ENCODE measurements at places on chromosomes 12 and 14.

DNA sequence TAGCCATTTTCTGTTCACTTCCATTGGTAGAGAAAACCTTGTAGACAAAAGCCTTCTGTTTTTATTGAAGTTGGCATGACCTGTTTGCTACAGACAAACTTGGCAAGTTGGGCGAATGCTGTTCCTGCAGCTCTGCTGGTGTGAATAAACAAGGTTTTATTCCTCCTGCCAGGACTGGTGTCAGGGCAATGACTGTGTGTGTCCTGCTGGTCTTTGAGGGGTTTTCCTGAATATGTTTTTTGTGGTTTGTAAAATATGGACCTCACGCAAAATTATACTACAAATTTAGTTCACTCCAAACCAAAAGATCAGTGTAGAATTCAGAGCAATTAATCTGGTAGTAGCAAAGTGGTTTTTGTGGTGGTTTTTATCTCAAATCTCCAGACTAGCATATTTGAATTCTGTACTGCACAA lies 140.8 kb downstream of the ERC1 start:
- no peak for DNase-seq

GRCh38 chr12:58378028-58378427 lies 436.7 kb downstream of the ATP23 start:
- no peak for DNase-seq

DNA sequence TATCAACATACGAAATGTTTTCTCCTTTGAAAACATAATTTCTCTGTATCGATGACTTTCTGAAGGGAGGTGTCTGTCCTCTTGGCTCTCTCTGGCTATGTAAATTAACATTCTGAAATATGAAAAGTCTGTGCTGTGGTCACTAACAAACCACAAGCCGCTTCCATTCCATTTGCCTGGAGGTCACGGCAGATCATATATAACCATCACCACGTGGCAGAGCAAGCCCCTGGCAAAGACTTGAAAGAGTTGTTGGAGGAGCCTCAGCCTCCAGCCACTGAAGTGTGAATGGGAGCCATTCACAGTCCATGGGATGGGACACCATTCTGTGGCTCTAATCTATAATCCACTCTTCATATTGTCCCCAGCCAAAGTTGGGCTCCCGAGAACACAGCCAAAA lies 39.6 kb downstream of the CDKL1 start:
- DNase-seq: no peak

DNA sequence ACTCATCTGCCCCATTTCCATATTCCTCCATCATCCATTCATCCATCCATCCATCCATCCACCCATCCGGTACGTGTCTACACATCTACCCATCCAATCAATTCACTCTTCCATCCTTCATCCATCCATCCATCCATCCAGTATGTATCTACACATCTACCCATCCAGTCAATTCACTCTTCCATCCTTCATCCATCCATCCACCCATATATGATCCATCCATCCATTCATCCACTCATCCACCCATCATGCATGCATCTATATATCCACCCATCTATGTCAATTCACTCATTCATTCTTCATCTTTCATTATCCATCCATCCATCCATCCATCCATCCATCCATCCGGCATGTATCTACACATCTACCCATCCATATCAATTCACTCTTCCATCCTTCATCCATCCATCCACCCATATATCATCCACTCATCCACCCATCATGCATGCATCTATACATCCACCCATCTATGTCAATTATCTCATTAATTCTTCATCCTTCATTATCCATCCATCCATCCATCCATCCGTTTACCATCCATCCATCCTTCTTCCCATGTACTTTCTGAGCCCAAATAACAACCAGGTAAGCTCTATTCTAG lies 108.6 kb upstream of the NOS1 start:
- DNase-seq: no peak

DNA sequence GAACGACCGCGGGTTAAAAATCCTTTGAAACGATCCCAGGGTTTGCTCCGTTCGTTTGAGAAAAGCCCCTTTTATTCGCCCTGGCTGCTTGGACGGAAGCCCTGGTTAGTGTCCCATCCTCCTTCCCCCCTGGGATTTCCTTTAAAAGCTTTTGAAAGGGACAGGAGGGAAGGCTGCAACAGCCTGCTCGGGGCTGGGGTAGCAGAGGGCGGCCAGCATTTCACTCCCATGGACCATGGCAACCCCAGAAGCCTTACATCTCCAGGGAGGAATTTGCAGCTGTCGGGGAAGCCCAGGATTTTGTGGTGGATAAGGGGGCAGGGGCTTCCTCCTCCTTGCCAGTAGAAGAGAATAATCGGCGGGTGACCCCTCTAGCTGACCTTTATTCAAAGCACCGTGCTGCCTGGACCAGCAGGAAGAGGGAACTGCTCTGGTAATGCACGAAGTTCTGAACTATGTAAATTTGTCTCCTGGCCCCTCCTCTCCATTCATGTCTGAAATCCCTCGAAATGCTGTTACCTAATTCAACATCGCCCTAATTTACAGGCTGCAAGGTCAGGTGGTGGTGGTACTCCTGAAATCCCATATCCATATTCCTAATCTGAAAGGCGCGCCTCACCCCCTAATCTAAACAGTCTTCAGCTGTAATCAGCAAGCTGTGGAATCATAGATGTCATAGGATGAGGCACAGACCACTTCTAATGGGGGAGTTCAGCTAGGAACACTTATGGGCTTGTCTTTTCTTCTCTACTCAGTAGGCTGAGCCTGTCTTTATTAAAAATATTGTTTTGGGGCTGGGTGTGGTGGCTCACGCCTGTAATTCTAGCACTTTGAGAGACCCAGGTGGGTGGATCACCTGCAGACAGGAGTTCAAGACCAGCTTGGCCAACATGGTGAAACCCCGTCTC lies 1.0 kb upstream of the CLIP1 start:
- no peak for DNase-seq

GRCh38 chr12:46835785-46836184 lies 10.0 kb upstream of the SLC38A4 start:
- no peak for DNase-seq

DNA sequence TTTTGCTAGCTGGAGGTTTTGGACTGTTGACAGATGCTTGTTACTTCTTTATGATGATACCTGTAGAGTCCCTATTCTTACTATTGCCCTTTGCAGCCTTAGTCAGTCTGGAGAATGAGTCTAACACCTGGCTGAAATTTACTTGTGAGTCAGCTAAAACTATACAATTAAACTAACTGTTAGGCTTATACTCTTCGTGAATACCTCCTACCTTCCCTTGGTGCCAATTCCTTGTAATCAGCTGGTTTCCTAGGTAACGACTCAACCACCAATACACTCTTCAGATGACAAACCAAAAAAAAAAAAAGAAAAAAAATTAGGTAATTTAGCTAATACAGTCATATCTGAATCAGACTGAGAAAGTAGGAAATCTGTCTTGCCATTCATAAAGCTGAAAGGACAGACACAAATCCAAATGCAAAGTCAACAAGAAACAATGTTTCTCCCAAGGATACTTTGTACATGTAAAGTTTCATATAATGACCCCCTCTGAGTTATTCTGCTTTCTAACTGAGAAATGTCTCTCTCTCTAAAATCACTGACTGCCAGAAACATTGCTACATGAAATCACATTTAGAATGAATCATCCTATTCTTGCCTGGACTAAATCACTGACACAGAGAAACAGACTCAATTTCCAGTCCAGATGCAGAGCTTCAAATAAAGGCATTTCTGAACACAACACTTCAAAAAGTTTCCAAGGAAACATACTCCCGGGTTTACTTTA lies 56.5 kb upstream of the CDKL1 start:
- DNase-seq: no peak

- no peak for DNase-seq
Observed at GRCh38 chr12:118880720-118881493, 100.4 kb upstream of the SRRM4 start.

GRCh38 chr12:51626115-51626514 lies 35.1 kb downstream of the SCN8A start:
- no peak for DNase-seq

DNA sequence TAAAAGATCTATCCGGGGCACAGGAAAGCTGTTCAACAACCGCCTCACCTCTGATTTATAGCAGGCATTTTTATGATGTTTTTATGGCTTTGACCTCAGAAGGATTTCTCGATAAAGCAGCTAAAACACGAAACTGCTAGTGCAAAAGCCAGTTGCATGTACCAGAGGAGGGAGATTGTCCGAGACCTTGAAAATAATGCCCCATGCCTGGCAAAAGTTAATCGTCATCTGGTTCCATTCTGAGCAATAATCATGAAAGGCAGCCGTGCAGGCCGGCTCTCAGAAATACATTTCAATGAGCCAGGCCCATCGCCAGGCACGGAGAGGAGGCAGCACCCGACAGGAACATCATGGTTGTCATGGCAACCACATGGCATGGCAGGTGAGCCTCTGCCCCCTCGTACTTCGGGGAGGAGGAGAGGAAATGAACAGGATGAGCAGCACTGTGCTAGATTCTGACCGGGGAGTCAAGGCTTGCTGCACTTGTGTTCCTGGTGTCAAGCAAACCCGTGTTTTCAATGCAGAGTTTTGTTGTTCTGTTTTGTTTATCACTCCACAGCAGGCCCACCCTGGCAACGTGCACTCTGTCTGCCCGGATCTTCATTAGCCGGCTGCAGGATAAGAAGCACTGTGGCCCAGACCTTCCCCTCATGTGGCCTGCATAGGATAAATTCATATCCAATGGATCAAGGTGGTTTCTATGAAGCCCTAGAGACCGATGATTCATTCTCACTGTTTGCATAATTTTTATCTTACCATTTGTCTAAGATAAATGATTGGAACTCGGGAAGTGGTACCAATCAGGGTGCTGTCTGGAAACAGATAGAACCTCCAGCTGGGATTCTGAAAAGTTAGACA lies 160.2 kb downstream of the RIMBP2 start:
- DNase-seq: no peak

All from stimulated activated CD8-positive, alpha-beta memory T cell treated with anti-CD3 and anti-CD28 coated beads, Interleukin-4, amount 100 ng/mL, for 4 hours (primary cell).